ENCODE measurements at places on chromosomes 12 and 14.

- no peak for DNase-seq
Measured at GRCh38 chr12:18646286-18646890, 91.4 kb downstream of the PLCZ1 start.

- DNase-seq = no peak
Measured at GRCh38 chr12:3630111-3630510, 122.8 kb downstream of the CRACR2A start.

GRCh38 chr12:112357214-112357613 lies 25.0 kb downstream of the HECTD4 start:
- no peak for DNase-seq

DNA sequence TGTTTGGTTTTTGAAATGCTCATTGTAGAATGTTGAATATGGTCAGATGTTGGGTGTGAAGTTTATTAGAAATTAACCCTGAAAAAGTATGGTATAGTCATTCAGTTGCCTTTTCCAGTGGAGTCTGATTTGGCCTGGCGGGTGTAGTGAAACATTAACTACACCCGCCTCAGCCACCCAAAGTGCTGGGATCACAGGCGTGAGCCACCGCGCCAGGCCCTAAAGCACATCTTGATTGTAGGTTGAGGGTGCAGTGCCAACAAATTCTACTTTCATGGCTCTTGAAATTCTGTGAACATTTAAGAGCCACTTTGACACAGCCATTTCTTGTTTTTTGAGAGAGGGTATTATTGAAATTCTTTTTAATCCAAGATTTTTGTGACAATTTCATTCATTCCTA lies 624.9 kb downstream of the DIO2 start:
- no peak for DNase-seq

DNA sequence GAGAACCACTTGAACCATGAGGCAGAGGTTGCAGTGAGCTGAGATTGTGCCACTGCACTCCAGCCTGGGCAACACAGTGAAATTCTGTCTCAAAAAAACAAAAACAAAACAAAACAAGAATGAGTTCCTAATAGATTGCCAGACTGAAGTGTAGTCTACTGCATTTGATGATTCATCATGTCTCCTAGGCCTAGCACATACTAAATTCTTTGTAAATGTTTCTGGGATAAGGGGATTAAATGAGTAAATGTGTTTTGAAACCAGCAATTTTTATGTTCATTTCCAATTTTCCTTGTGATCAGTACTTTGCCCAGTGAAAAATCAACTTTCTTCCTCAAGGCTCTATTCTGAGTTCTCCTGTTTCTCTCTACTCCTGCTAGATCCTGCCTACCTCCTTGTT lies 2.9 kb upstream of the DYRK2 start:
- no peak for DNase-seq

- no peak for DNase-seq
Measured at GRCh38 chr14:60653701-60654161, 4.5 kb upstream of the SIX1 start.

DNA sequence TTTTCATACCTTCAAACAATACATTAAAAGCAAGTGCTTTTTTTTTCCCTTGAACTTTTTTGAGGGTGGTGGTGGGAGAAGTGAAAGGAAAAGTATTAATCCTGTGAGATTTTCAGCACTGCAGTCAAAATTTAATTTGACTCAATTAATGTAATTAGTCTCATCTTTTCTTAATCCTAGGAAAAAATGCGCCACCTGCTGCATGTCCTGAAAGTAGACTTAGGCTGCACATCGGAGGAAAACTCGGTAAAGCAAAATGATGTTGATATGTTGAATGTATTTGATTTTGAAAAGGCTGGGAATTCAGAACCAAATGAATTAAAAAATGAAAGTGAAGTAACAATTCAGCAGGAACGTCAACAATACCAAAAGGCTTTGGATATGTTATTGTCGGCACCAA lies 52.2 kb downstream of the SPATA7 start:
- DNase-seq = no peak

DNA sequence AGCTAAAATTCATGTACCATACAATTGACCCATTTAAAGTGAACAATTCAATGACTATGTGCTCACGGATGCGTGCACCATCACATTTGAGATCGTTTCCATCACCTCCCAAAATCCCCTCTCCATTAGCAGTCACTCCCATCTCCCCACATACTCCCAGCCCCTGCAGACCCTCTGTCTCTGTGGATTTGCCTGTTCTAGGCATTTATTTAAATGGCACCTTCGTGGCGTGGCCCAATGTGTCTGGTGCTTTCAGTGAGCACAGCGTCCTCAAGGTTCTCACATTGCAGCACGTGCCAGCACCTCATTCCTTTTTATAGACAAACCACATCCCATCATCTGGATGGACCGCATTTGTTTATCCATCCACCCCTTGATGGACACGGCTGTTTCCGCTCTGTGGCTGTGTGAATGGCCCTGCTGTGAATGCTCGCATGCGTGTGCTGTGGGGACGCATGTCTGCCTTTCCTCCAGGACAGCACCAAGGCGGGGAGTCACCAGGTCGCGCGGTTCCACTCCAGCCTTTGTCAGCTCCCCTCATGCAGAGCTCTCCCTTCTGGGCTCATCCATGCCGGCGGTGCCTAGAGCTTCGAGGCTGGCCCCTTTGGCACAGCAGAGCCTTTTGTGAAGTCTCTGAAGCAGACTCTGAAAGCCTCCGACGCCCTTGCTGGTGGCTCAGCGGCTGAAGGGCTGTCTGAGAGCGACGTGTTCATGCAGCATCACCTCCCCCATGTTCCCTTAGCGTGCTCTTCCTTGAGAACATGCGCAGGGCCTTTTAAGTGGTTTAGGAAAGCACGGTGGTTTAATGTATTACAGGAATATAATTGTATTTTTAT lies 184.4 kb downstream of the KIF26A start:
- DNase-seq = no peak

DNA sequence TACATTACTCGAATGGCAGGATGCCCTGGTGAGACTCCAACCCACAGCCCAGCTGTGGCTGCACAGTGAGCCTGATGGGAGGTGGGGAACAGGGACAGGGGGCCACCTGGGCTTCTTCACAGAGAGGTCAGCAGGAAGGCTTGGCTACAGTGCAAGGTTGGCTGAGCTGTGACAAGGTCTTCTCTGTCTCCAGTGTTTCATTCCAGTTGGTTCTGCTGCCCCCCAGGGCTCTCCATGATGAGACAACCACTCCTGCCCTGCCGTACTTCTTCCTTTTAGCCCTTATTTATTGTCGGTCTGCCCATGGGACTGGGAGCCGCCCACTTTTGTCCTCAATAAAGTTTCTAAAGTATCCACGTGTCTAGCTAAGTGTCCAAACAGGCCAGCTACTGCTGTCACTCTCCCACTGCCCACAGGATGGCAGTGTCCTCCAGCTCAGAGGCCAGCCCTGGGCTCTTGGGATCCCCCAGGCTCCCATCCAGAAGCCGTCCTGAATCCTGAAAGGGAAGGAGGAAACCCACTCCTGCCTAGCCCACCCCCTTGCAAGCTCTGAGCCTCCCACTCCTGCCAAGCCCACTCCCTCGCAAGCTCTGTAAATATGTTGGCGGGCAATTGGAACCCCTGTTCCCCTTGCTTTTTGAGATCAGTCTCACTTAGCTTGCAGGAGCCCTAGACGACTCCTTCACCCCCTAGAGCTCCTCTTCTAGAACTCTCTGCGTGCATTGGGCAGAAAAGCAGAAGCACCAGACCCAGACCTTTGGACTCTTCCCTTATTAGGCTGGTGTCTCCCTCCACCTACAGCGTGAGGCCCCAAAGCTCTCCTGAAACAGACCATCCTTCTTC lies 5.4 kb downstream of the C1QL4 start:
- peak; percentile 78 for DNase-seq
